ENCODE measurements at places on chromosomes 1 and 21.

DNA sequence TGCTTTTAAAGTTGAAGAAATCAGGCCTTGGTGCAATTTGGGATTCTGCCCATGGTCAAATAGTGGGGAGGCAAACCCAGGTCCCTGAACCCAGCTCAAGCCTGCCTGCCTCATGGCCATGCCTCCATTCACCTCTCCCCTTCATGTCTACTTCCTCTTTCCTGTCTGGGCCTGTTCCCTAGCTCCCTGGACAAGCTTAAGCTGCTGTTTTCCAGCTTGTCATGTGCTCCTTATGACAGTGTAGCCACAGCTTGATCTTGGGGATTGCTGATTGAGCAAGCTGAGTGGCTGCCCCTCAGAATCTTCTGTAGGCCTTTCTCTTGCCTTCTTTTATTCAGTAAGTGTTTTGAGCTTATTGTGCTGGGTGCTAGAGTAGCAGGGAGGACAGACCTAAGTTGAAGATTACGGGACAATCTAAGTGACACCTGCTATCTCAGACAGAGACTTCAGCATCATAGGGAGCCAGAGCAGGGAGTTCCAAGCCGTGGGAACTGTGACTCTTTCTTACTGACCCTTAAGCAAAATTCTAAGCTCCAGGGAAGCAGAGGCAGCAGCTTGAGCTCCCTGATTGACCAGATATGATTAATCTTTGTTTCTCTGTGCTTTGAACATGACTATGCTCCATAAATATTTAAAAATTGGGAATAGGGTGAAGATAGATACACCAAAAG lies 520 bp upstream of the MR1 start:
- DNase-seq = peak; percentile 16

DNA sequence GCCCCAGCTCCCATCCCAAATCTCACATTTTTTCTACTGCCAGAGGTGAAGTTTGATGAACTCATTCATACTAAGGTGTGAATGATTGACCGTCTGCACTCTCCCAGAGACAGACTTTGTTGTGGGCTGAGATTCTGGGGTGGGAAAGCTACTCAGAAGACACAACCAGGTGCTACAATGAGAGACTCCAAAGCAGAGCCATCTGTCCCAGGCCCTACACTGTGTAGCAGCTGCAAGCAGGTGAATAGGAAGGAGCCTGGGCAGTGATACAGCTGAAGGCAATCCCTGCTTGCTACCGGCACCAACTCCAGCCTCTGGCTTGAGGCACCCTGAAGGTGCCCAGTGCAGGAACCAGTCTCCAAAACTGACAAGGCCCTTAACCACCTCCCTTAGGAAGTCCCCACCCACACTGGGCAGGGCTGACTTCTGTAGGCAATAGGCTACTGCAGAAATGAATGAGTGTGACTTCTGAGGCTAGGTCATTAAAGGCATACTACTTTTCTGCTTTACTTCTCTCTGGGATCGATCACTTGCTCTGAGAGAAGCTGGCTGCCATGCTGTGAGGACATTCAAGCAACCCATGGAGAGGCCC lies 79.7 kb upstream of the RUNX3 start:
- DNase-seq = no peak

GRCh38 chr1:216124192-216124781 lies 299.0 kb downstream of the USH2A start:
- DNase-seq = no peak

DNA sequence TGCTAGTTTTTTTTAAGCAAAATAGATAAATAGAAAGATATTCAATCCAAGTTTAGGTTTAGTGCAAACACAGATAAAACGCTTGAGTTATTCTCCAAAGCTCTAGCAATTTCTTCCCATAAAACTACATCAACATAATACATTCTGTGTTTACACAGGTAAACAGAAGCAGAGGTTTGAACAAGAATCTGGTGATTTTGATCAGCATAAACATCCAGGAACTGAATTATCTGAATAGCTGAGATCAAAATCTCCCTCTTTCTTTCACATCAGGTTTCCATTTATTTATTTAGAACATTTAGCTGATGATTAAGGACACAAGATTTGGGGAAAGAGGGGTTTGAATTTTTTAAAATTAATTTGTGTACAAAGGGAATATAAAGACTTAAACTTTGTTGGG lies 1564.6 kb downstream of the MRPL39 start:
- no peak for DNase-seq

- DNase-seq = no peak
Measured at GRCh38 chr1:222948079-222948478, 133.2 kb downstream of the DISP1 start.

DNA sequence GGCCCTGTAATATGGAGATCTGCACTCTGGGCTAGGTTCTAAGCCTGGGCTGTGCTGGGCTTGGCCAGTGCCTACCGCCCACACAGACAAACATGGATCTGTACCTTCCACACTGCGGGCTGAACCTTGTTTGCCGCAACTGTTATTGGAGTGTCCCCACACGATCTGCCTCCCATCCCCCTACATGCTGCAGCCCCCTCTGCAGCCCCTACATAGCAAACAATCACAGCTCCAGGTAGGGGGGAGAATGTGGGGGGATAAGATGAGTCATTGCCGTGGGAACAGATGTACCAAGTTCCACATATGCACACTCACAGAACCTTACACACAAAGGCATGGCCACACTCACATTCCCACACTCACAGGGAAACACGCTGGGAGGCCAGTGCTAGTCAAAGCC lies 2.1 kb upstream of the HCRTR1 start:
- no peak for DNase-seq

DNA sequence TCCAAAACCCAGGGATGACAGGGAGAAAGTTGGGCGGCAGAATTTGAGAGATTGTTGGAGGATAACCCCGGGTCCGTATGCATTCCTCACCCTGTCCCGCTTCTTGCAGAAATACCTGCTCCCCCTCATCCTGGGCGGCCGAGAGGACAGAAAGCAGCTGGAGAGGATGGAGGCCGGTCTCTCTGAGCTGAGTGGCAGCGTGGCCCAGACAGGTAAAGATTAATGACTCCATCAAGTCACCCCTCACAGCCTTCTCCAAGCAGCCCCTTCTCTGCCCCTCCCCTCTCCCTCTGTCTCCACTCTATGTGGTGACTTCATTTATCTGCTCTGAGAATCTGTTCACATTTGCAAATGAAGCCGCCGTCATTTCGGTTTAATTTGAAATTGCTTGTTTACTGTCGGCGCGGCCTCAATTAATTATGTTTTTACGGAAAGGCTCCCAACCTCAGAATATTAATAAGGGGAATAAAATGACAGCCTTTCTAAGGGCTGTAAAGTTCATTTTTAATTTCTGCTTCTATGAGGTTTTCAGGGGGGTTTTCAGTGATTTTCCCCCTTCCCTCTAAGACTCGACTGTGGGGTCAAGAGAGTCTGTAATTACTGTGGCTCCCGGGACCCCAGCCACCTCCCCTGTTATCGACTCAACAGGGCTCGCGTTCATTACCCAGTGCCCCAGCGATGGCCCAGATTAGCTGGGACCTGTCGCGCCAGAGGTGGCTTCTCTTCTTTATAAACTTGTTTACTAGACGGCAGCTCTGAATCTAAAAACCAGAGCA lies 148.3 kb downstream of the PEX14 start:
- DNase-seq = no peak

DNA sequence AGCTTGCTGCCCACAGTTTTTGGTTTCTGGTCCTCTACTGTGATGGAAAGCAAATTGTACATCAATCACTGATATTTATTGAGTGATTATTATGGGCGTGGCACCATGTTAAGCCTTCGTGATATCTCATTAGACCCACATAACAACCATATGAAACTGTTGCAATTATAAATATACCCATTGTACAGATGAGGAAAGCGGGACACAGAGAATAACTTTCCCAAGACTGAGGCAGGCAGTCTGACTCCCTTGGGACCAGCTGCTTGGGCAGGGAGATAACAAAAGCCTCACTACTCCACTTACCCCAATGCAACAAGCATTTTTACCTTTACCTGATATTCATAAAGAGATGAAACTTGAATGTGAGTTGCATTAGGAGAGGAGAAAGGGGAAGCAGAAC lies 4.3 kb upstream of the CASZ1 start:
- DNase-seq = no peak

GRCh38 chr1:232249861-232250777 lies 379.8 kb downstream of the SIPA1L2 start:
- no peak for DNase-seq

GRCh38 chr1:2942410-2942809 lies 78.9 kb upstream of the ACTRT2 start:
- DNase-seq = no peak

GRCh38 chr1:171113382-171113781 lies 22.7 kb downstream of the FMO3 start:
- DNase-seq = no peak

- no peak for DNase-seq
Measured at GRCh38 chr1:60262701-60263100, 189.1 kb upstream of the C1orf87 start.
